ENCODE measurements at places on chromosomes 12 and 14. TPM values are rescaled to one million over a fixed set of nuclear protein-coding genes. Genes with fewer than 3 reads are reported as not detected.

Gene CLEC2A
- total RNA-seq, result not detected

Gene UNC79
- total RNA-seq, result 0.05 TPM

Gene KSR2
- total RNA-seq, result 0.15 TPM

DNA sequence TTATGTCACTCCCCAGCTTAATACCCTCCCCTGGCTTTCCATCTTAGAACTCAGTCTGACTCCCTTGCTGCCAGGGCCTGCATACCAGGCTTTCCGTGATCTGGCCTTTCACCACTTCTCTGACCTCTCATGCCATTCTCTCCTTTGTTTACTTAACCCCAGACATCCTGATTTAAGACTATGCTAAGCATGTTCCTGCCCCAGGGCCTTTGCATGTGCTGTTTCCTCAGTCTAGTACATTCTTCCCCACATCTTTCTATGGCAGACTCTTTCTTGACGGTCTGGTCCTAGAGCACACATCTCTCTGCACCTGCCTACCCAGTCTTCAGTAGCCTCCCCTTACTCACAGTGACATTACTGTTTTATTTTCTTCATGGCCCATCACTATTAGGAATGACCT lies 42.2 kb downstream of the PLXNC1 start:
- DNase-seq, result no peak

- no peak for DNase-seq
These were observed 39.8 kb downstream of the SLC6A12 start for GRCh38 chr12:174124-174523.

GRCh38 chr14:102140027-102140749 lies 491 bp downstream of the WDR20 start:
- no peak for DNase-seq

DNA sequence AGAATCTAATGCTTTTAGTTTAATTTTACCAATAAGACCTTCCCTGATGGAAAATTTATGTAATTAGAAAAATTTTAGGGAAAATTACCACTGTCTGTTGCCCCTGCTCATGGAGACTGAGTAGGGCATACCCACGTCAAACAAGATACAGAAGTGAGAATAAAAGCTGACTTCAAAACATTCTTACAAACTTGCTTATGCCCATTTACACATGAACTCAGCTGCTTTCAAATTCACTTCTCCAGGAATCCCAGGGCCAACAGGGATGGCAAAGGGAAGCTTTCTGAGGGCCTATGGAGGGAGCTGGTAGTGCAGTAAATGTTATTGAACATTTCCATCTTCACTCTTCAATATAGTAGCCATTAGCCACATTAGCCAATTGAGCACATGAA lies 4.8 kb upstream of the NINJ2 start:
- DNase-seq, result no peak

DNA sequence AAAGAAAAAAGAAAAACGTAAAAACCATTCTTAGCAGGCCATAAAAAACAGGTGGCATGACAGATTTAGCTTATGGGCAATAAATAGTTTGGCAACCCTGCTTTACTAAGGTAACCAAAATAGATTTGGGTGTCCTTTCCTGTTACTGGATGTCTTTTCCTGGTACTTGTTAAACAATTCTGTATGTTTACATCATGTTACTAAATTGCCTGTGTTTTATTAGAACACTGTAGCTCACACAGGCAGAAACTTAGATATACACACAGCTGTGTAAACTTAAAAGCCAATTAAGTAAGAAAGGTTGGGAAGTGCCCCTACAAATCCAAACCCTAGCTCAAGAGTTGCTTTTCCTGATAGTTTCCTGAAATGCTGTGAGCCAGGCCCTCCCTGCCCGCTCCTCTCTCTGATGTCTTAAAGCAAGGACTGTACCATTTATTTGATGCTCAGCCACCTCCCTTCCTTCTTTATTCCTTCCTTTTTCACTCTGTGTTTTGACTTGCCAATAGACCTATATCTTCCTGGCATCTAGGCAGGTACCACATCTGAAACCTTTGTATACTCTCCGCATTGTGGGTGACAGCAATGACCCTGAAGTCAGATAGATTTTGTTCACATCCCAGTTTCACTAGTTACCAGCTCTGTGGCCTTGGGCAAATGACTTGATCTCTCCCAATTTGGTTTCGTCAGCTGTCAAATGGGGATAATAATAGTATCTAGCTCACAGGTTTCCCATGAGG lies 3.7 kb upstream of the CAMKK2 start:
- no peak for DNase-seq

DNA sequence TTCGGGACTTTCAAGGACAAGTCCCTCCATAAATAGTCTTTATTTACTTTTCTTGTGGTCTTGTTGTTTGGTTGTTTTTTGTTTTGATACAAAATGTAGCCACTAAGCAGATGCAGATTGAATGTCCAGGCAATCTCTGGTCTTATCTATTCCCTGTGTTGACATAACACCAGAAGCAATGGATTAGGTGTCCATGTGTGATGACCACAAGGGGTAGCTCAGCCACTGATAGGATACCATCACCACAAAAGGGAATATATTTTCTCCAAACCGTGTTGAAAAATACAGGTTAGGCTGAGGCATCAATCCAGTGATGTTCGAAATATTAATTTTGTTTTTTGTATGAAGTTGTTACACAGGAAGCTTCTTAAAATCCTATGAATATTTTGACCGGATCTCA lies 196.3 kb downstream of the EPS8 start:
- no peak for DNase-seq

GRCh38 chr12:121282072-121282742 lies 14.3 kb downstream of the CAMKK2 start:
- DNase-seq, result no peak

- DNase-seq, result no peak
These were observed 108.1 kb downstream of the TTLL5 start for GRCh38 chr14:75769047-75769685.

DNA sequence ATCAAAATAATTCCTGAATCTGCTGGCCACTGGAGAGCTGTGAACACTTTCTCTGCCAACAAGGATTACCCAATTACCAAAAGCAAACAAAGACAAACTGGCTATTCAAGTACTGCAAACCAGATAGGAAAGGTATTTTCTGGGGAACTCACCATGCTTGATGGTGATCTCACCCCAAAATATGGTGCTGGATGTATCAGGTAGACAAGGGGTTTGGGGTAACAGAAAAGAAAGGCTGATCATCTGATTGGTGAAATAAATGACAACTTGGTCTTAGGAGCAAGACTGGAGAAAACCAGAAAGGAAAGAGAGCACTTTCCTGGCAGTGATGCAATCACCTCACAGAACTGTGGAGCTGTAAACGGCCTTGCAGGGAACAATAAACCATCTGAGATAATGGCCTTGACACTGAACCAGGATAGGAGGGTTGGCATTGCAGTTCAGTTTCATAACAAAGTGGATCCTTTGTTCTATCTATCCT lies 31.0 kb upstream of the NPFF start:
- DNase-seq, result no peak

Measured in Panc1 (cell line).